Nucleus accumbens (tissue), 56 donors: ENCODE measurements at places on chromosomes 2 and 18.

DNA sequence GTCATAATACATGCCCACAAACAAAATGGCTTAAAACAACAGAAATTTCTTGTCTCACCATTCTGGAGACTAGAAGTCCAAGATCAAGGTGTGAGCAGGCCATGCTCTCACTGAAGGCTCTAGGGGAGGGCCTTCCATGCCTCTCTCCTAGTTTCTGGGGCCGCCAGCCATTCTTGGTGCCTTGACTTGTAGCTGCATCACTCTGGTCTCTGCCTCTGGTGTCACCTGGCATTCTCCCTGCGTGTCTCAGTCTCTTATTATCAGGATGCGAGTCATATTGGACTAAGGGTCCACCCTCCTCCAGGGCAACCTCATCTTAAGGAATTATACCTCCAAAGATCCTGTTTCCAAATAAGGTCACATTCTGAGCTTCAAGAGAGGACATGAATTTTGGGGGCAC, 76.1 kb downstream of the KCNF1 start:
- DNase-seq: no peak

- no peak for DNase-seq
Observed at GRCh38 chr18:26119246-26119645, 14.4 kb upstream of the PSMA8 start.

DNA sequence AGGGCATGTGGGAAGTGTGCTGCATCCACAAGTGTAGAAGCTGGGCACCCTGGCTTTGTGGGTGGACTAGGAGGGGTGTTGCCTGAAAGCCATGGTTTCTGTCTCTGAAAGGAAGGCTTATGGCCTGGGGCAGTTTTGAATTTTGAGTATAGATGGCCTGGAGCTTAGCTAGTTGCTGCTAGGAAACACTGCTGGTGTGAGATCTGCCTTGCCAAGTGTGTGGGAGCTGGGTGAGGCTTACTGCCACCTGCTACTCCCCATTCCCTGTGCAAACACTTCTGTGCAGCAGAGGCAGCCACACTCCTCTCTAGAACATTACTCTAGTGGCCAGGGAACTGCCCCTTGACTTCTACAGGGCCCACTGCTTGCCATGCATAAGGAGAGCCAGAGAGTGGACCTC, 831.7 kb upstream of the LRRTM1 start:
- DNase-seq: no peak

GRCh38 chr2:167553635-167554034, 665.4 kb downstream of the XIRP2 start:
- no peak for DNase-seq

GRCh38 chr2:101729521-101730190, 32.1 kb downstream of the MAP4K4 start:
- DNase-seq: no peak

GRCh38 chr2:191441496-191442214, 196.5 kb downstream of the MYO1B start:
- DNase-seq: no peak

DNA sequence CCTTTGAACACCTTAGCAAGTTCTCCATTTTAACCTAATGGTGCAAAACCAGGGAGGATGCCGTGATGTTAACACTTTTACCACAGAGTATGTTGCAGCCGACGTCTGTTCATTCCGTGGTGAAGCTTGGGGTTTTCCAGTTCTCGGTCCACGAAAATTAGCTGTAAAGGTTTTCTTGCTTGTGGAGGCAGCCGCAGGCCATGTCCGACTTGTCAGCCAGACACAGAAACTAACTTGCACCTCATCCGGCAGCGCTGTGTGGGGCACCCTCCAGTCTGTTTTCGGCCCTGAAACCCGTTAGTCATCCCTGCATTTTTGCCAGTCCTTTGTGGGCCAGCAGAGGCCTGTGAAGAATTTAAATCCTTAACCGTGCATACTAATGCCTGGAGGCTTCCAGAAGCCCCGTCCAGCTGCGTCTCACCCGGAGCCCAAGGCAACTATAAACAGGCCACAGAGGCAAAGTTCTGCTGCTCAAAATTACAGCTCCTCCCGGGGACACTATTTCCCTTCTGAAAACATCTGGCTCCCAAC, 70.6 kb downstream of the SH3YL1 start:
- DNase-seq: no peak

DNA sequence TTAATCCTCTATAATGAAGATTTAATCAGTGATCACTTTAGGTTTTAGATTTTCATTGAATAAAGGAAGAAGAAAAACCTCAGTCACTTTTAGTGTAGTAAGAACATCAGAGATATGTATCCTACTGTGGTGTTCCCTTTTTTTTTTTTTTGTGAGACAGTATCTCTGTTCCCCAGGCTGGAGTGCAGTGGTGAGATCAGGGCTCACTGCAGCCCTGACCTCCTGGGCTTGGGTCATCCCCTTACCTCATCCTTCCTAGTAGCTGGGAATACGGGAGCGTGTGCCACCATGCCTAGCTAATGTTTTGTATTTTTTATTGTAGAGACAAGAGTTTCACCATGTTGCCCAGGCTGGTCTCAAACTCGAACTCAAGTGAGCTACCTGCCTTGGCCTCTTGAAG, 5.1 kb downstream of the SLC39A10 start:
- no peak for DNase-seq

GRCh38 chr2:5021136-5021535, 671.0 kb upstream of the SOX11 start:
- no peak for DNase-seq

DNA sequence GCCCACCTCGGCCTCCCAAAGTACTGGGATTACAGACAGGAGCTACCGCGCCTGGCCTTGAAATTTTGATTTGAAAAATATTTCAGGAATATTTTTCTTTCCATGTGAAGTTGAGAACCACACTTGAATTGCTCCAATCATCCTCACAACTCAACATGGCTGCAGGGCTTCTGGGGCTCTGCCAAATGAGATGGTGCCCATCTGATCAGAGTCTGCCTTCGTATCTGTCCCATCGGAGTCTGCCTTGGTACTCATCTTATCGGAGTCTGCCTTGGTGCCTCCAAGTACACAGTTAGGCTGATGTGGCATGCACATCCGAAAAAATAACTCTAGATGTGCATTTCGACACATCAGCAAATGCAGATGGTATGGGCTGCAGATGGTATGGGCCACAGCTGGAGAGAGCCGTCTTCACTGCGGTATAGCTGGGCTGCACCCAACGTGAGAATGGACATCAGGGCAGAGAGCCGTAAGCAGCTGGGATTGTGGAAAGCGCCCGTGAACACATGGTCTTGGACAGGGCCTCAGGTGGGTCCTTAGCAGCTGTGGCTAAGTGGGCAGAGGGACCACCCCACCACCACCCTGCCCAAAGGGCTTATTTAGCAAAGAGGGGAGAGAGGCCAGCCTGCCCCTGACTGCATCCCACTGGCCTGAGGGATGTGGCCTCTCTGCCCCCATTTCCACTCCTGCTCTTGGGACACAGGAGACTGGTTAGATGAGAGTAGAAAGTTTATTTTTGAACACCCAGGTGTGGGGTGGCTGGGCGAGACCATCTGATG, 52.1 kb upstream of the RBM44 start:
- DNase-seq: no peak

DNA sequence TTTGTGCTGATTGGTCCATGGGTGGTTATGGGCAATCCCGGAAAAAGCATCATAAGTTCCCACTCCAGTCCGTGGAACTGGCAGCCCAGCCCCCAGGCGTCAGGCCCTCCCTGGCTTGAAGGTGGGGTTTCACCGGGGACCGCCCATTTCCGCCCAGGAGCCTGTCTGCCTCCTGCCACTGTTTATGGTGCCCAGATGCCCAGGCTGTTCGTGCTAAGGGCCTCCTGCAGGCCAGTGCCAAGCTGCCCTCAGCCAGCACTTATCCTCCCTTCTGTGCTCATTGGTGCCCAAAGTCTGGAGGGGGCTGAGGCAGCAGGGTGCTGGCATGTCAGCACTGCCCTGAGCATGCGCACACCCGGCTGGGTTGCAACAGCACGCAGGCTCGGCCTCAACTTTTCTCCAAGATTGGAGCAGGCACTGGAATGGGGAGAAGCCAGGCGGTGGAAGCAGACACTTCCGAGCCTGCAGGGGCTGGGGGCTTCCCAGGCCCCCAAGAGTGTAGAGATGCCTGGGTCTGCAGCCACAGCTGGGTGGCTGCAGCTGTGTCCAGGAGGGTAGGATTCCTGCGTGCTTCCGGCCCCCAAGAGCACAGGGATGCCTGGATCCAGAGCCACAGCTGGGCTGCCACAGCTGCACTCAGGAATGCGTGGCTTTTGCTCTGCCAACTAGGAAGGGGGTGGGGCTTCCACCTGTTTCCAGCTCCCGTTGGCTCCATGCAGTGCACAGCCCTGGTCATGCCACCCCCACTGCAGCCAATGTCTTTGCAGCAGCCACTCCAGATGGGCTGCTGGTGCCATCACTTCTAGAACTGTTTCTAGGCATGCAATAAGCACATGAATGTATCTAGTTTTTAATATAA, 74.0 kb downstream of the AGPS start:
- DNase-seq: no peak

- DNase-seq: no peak
Observed at GRCh38 chr2:72015266-72015665, 132.4 kb downstream of the CYP26B1 start.

GRCh38 chr2:139031722-139032121, 251.5 kb upstream of the NXPH2 start:
- no peak for DNase-seq

DNA sequence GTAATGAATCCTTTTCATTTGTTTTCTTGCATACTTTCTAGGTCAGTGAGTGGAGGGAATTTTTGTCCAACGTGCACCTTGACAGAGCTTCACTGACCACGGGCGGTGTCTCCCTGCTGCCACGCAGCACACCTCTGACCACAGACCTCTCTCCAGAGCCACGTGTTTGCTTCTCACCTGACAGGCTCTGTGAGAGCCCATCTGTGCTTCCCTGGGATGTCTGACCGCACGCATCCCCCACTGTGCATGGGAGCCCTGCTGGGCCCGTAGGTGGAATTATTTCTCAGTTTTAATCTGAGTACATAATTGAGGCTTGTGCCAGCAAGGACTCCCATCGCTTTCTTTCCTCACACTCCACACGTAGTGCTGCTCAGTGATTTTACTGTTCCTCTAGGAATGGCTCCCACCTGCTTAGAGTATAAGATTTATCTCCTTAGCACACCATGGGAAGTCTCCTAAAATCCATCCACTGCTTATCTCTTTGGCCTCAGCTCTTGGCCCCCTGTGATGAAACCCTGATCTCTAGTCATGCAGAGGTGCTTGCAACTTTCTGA, 482.6 kb downstream of the TSN start:
- DNase-seq: no peak

GRCh38 chr2:180662521-180662920, 317.9 kb upstream of the UBE2E3 start:
- DNase-seq: no peak

- no peak for DNase-seq
Observed at GRCh38 chr18:26438980-26439379, 109.4 kb downstream of the KCTD1 start.

- no peak for DNase-seq
Observed at GRCh38 chr2:41488888-41489287, 558.9 kb upstream of the PKDCC start.

DNA sequence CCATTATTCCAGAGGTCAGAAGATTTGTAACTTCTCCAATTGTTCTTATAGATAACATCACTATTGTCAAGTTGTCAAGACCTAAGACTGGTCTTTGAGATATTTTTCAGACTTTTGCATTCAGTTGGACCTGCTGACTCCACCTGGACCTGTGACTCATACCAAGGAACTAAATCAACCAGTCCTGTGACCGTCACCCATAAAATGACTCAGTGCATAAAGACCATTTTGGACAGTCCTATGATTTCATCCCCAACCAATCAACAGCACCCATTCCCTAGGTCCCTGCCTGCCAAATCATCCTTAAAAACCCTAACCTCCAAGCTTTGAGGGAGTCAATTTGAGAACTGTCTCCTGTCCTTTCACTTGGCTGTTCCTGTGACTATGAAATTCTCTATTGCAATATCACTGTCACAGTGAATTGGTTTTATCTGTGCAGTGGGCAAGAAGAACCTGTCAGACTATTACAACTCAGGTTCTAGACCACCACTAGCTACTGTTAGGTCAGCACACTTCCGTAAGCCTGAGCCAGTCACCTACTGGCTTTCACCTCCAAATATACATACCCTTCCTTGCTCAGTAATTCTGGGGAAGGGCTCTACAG, 17.1 kb downstream of the DPP4 start:
- DNase-seq: no peak

DNA sequence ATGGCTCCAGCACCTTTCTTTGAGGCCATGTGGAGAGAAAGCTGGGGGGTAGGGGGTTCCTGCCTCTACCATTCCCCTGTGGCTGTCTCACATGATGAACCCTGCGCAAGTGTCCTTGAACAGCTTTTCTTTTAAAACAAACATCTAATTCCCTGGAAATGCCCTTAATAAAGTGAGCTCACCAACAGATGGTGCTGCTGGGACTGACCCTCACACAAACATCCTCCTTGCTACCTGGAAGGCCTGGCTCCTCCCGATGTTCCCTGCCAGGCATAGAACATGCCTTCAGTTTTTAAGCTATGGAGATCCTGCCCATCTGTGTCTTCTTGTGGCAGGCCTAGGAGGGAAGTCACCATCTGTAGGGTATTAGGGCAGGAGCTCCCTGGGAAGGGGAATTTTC, 60.7 kb upstream of the GATA6 start:
- DNase-seq: no peak

DNA sequence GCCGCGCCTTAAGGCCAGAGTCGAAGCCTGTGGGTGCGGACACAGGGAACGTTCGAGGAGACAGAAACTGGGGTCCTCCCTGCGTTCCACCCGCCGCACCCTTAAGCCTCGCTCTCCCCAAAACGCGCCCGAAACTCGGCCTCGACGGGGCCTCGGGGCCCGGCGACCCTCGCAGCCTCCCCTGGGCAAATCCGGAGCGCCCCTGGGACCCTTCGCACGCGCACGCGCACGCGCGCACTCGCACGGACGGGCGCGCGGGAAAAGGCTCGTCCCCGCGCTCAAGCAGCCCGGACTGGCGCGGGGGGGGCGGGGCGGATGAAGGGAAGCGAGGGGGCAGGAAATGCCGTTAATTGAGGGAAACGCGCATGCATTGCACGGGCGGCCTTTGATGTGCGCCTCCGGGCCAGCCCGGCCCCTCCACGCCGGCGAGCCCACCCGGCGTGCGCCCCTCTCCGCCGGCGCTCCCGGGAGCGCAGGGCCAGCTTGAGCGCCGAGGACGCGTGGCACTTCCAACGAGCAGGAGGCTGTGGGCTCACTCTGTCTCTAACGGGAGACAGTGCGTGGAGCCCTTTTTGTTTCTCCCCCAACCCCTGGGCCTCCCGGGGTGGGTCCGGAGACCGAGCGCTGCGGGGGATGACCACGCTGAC, 5.4 kb upstream of the SALL3 start:
- DNase-seq: no peak

- DNase-seq: no peak
Observed at GRCh38 chr2:175282300-175282699, 100.8 kb upstream of the ATP5MC3 start.

- no peak for DNase-seq
Observed at GRCh38 chr18:61992923-61993322, 100.1 kb upstream of the RNF152 start.

- DNase-seq: no peak
Observed at GRCh38 chr2:35415282-35415681, 940.3 kb upstream of the CRIM1 start.
